ENCODE measurements at places on chromosomes 16 and 17.

GRCh38 chr16:51641191-51641765 lies 490.2 kb upstream of the SALL1 start:
- DNase-seq, result no peak

GRCh38 chr17:40103688-40104087 lies 3.3 kb upstream of the NR1D1 start:
- no peak for DNase-seq

GRCh38 chr16:397135-397661 lies at the start of gene NME4:
Gene NME4 (plus strand): TSS chr16:397199. CDS start chr16:397223, 24 bp downstream.
- peak; percentile 51 for DNase-seq

GRCh38 chr17:77422104-77422747 lies 281.5 kb downstream of the SEC14L1 start:
- DNase-seq, result no peak

DNA sequence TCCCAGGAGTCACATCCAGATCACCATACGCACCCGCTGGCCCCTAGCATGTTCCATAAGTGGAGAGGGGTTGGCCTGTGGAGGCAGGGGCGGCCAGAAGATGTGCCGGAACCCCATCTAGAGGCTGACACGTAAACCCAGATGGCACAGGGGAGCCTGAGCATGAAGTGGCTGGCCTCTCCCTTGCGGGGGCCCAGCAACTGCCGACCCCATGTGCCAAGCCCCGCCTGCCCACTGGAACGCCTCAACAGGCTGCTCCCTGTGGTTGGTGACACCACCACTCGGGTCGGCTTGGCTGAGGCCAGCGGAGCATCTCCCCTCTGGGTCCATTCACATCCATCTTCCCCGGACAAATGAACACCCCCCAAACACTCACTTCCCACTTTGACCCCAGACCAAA lies 9.5 kb downstream of the BCAR1 start:
- no peak for DNase-seq

GRCh38 chr17:45029758-45030423 lies 21.5 kb downstream of the DCAKD start:
- DNase-seq, result no peak

DNA sequence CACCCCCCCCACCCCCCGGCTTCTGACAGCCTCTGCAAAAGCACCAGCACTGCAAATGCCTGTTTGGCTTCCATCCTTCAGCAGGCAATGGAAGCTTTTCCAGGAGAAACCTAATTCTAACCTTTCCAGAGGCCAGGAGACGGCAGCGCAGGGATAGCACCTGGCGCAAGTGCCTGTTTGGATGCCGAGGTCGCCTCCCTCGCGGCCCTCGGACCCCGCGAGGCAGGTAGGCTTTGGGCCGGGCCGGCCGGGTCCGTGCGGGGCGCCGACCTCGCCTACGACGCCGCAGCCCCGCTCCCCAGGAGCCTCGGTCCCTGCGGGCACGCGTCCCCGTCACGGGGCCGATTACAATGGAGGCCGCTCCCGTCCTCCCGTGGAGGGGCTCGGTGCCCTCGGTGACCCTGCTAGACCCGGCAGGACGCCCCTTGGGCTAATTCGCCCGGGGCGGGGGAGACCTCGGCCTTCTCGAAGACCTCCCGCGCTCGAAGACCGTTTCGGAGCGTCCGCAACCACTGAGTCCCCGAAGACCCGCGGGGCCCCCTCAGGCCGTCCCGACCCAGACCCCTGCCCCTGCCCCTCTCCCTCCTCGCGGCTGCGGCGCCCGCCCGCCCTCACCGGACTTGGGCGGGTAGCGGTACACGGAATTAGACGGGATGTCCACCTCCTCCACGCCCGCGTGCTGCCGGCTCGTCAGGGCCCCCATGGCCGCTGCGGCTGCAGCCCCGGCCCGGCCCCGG lies 587 bp downstream of the RNF157 start:
- no peak for DNase-seq

DNA sequence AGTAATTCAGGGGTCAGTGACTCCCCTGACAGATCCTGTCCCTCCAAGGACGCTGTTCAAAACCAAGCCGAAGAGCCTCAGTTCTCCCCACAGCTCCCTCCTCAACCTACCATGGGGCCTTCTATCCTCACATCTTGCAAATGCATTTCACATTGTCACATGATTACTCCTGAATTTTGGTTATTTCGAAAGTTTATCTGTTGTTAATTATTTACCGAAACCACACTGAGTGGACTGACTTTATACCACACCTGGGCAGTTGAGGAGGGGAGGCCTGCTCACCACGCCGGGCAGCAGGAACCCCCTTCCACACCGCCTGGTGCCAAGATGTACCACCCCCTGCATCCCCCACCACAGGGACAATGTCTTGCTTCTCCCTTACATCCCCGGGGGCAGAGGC lies 4.7 kb downstream of the TIMP2 start:
- no peak for DNase-seq

DNA sequence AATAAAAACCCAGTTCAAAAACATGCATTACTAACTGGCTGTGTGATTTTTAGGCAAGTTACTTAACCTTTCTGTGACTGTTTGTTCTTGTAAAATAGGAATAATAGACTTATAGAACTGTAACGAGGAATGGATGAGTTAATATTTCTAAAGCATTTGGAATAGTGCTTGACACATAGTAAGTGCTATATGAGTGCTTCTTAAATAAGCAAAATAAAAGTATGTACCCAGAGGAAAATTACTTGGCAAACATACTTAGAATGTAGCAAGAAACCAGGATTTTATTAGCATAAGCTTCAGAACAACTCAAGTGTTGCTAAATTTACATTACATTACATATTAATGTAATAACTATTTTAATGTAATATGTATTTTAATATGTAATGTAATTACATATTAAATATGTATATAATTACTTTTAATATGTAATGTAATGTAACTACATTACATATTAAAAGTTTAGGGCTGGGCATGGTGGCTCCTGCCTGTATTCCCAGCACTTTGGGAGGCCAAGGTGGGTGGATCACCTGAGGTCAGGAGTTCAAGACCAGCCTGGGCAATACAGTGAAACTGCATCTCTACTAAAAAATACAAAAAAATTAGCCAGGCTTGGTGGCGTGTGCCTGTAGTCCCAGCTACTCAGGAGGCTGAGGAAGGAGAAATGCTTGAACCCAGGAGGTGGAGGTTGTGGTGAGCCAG lies 14.2 kb downstream of the NFAT5 start:
- no peak for DNase-seq

- DNase-seq, result no peak
Measured at GRCh38 chr17:82820278-82821251, 19.3 kb downstream of the ZNF750 start.

- DNase-seq, result peak; percentile 28
Measured at GRCh38 chr17:64256913-64257807, 5.9 kb downstream of the TEX2 start.

DNA sequence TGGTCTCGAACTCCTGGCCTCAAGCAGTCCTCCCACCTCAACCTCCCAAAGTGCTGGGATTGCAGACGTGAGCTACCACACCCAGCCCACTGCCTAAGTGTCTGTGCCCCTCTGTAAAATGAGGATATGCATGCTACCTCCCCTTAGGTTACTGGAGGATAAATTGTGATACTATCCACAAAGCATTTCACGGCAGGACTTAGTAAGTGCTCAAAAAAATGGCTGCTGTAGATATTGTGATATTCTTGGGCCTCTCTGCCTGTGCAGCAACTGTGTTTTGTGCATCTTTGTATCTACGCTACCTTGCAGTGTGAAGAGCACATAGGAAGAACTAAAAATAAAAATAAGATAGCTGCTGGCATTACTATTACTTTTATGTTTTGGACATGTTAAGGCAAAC lies 1.9 kb upstream of the CASKIN1 start:
- DNase-seq, result no peak

DNA sequence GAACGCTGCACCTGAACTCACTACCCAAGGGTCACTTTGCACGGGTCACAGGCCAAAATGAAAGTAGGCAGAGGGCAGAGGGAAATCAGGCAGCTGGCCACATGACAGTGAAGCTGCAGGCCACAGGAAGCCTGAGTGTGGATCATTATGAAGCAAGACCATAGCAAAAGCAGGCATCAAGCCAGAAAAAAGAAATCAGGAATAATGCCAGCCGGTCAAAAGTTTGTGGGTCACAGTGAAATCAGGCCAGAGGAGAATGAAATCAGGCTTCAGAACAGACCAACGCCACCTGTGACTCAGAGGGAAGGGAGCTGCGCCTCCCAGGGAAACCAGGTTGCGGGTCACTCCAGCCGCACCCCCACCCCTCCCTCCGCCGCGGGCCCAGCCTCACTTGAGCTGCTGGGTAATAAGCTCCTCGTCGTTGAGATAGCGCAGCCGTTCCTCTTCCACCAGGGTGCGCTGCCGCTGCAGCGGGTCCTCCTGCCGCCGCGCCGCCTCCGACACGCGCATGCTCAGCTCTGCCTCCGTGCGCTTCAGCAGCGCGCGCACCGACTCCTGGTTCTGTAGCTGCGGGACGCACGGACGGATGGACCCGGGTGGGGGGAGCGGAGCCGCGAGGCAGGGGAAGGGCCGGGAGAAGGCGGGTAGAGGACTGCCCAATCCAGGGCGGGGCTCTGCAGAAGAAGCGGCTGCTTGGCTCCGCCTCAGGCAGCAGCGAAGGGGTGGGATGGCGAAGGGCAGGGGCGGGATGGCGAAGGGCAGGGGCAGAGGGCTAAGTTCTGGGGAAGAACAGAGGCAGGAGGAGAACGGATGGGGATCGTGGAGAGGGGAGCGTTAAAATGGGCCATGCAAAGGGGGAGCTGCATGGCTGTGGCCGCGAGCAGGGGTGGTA lies 47.7 kb downstream of the SRCIN1 start:
- peak; percentile 93 for DNase-seq

DNA sequence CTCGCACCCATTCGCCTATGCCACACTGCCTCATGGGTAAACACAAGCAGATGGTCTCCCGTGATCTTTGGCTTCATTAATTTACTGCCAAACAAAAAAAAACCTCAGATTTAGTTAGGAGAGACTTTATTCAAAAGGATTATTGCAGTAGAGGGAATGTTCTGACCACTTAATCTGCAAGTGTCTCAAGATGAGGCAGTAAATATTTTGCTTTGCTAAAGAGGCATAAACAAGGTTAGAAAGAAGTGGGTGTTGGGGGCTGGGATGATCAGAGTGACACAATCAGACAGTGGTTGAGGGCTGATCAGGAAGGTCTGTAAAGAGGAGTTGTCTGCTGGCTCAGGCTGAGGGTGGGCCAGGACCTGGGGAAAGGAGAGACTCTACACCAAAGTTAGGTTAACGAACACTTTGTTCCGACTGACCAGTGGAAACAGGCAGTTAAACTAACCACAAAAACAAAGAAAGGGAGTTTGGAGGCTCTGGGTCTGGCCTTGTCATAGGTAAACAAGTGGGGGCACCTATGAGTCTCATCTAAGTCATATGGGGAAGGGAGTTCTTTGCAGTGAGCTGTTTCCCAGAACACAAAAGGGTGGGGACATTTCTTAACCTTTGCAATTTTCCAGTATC lies 28.5 kb downstream of the HSD17B2 start:
- no peak for DNase-seq

- DNase-seq, result no peak
Measured at GRCh38 chr16:3673201-3673600, 18.7 kb downstream of the DNASE1 start.

Measured in fibroblast of pulmonary artery (primary cell).